ENCODE measurements at places on chromosomes 2 and 18.

- no peak for DNase-seq
These were observed 67.1 kb upstream of the MSTN start for GRCh38 chr2:190129421-190130199.

GRCh38 chr18:64037812-64038414 is 68.0 kb downstream of the SERPINB8 start:
- no peak for DNase-seq

DNA sequence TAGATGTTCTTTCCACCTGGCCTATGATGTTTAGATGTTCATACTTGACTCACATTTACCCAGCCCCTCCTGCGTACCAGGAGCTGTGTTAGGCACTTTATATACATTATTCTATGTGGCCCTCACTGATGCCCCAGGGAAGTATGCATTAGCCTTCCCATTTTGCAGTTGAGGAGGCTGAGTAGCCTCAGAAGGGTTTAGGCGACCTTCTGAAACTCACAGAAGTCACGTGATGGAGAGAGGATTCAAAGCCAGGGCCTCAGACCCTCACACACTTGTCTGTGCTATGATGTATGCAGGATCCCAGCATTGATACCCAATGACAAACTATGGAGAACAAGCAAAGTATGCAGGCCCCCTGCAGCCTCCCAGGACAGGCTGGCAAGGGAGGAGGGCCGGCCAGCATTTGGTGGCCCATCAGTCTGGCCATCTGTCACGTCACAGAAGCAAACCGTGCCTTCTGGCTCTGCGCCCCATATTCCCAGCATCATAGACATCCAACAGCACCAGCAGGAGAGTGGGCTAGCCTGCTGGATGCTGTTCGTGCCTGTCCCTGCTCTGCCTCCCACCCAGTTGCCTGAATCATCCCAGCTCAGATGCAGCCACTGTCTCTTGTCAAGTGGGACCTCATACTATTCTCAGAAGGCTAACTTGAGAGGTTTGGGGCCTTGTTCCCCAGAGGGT is 33.6 kb downstream of the EHD3 start:
- no peak for DNase-seq

- DNase-seq = no peak
These were observed 18.0 kb downstream of the ANKRD44 start for GRCh38 chr2:197292619-197293018.

GRCh38 chr2:227450926-227451654 is 20.9 kb upstream of the AGFG1 start:
- DNase-seq = no peak

GRCh38 chr2:61984682-61985081 is 79.2 kb downstream of the COMMD1 start:
- no peak for DNase-seq

DNA sequence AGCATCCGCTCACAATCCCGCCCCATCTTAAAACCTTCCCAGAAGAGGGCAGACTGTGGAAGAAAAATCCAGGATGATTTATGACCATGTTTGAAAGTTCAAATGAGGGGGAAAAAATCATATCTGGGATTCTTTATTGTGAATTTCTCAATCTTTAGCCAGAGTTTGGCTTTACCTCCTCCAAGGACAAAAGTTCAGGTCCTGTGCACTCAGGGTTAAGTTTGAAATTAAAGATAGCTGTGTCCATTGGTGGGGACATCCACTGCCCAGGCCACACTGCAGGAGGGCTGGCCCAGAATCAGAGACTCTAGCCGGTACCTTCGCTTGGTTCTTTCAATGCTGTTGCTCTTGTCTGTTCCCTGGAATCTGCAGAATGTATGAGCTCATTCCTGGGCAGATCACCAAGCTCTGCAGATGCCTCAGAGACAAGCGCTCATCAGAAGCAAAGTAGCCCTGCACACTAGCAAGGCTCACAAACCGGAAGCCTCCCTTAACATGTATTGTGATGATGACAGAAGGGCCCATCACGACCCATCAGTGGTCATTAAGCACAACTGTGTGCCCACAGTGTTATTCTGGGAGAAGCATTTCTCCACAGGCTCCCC is 375.3 kb upstream of the KLHL29 start:
- no peak for DNase-seq

GRCh38 chr2:233418761-233419546 is 64.7 kb downstream of the DGKD start:
- DNase-seq = no peak

DNA sequence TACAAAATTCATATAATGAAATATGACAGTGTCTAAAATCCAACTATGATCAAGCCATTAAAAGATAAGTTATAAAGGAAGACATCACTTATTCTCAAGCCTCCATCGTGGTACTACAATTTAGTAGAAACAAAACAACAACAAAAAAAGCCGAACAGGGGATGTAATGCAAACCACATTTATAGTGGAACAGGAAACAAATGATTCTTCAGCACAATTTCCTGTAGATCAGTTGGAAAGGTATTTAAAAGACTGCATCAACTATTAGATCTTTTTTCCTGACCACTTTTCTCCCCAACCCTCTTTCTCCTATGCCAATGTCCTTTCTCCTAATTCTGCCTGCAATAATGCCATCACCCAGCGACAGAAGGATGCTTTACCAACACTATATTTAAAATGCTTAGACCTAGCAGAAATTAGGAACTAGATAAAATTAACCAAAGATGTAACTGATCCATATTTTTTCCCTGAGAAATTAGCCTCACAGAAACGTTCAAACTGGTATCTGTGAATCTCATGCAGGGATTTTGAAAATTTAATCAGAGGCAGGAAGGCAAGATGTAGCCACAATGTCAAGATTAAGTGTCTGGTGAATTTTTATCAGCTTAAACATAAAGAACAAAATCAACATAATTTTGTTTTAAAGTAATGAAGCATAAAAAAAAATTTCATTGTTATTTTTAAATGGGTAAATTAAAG is 271.4 kb downstream of the TCF4 start:
- no peak for DNase-seq

- no peak for DNase-seq
These were observed 32.0 kb upstream of the CAB39 start for GRCh38 chr2:230680463-230681170.

DNA sequence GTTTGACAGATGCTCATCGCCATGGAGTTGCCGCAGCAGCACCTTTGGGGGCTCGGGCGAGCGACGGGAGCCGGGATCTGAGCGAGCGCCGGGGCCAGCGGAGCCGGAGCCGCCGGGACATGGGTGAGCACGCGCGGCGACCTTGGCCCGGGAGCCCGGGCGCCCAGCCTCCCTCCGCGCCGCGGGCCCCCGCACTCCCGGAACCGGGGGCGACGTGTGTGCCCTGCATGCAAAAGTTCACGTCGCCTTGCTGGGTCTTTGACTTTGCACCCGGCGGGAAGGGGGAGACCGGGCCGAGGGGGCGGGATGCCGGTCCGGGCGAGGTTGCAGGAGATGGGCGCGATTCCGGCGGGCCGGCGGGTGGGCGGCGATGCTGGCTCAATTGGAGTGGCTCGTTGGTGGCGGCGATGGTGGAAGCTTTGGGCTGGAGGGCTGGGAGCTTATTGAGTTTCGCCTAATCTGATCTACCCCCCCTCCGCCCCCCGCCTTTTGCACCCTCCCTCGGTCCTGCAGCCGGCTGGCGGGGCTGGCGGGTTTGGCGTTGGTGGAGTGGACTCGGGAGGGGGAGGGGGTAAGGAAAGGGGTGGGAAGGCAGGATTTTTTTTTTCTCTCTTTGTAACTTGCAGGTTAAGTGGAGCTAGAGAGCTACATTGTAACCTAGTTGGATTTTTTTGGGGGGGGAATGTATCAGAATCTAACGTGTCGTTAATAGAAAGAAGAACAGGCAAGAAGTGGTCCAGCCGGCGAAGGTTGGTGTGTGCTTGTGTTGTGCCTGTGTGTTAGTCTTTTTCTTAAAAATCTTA is at the start of gene SETBP1:
Gene SETBP1, plus strand, starts transcription at position 616 of the 803 bp plus-strand sequence. CDS start 20,459 bp downstream, outside the sequence.
- no peak for DNase-seq

- no peak for DNase-seq
These were observed 11.7 kb downstream of the COLEC11 start for GRCh38 chr2:3606370-3607201.

GRCh38 chr18:49071778-49072177 is 121.0 kb upstream of the SMAD7 start:
- no peak for DNase-seq

GRCh38 chr18:32122039-32122438 is 30.4 kb downstream of the RNF138 start:
- no peak for DNase-seq

DNA sequence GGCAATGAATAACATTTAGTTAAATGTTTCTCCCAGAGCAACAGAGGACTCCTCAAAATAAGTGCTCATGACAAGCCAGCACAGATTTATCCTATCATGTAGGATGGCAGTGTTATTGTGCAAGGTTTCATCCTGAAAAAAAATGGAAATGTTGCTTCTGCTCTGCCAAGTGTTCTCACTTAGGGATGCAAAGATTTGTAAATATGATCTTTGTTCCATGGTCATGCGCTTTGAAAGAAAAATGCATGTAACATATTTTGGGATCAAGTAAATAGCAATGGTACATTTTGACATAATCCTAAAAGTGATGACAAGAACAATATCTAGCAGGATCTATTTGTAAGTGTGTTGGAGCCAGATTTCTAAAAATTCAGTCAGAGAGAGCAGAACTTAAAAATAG is 229.5 kb upstream of the CCDC150 start:
- DNase-seq = no peak

DNA sequence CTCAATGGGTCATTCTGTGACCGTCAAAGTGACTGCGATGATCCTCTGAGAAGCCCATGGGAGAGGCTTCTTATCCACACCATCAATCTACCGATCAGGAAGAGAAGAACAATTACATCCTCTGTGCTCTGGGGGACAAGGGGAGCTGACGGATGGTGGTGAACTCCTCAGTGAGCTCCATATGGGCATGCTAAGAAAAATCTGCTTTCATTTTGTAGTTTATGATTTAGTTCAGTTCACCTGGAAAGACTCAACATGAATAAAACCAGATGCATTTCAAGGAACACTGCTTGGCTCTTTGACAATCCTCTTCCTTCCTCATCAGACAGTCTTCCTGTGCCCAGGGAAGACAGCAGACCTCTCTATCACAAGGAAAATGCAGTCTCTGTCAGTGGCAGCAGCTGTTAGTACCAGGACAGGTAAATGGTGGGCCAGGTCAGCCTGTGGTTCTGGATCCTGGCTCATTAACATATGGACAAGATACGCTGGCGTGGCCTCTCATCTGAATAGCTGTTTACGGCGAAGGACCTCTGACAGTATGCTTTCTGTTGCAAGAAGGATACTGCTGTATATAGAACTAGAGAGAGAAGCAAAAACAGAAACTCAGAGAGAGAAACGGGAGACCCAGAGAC is 176.9 kb downstream of the BCL2 start:
- no peak for DNase-seq

- no peak for DNase-seq
These were observed 42.4 kb downstream of the KIF5C start for GRCh38 chr2:148917431-148917830.

- no peak for DNase-seq
These were observed 55.5 kb upstream of the HS6ST1 start for GRCh38 chr2:128374001-128374710.

GRCh38 chr2:57615855-57616556 is 430.6 kb upstream of the VRK2 start:
- no peak for DNase-seq

GRCh38 chr18:52439457-52439856 is 99.5 kb downstream of the DCC start:
- DNase-seq = no peak

- no peak for DNase-seq
These were observed 93.3 kb downstream of the MAP4K4 start for GRCh38 chr2:101790857-101791256.

- DNase-seq = no peak
These were observed 11.9 kb downstream of the ANXA4 start for GRCh38 chr2:69753659-69754363.

GRCh38 chr18:63890950-63891304 is 3.4 kb downstream of the SERPINB2 start:
- DNase-seq = no peak

DNA sequence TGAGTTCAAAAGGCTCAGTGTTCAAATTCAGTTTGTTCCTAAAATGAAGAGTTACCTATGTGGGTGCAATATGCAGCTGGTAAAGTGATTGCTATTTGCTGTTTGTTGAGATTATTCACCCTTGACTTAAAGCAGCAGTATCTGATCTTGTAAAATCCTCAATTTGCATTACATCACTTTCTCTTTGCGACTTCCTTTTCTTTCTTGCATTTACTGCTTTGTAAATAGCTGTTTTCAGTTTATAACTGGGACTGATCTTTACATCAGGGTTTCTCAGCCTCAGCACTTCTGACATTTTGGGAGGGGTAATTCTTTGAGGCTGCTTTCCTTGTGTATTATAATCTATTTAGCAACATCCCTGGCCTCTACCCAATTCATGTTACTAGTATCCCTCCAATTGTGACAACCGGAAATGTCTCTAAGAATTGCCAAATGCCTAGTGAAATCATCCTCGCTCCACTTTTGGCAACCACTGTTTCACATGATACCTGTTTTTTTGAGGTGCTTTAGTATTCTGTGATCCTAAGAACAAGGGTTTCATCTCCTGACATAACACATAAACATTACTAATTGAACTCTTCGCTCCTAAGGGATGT is 12.1 kb upstream of the ERCC3 start:
- no peak for DNase-seq
